Tongue (tissue), 3 donors: ENCODE measurements at places on chromosomes 2 and 18.

- peak; percentile 66 for DNase-seq
Observed at GRCh38 chr2:37689751-37690150, 18.3 kb upstream of the CDC42EP3 start.

DNA sequence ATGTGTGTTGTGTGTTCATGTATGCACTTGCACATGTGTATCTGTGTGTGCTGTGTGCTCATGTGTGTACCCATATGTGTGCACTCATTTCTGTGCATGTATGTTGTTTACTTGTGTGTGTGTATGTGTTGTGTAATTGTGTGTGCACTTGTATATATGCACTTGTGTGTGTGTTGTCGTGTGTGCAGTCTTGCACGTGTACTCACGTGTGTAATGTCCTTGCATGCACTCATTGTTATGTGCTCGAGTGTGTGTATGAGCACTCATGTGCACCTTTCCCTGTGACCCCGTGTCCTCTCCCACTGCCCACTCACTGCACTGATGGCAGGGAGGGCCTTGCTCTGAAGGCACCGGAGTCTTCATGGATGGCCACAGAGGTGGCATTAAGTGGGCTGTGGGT is 92.0 kb downstream of the SMIM21 start:
- DNase-seq: no peak

GRCh38 chr18:48161191-48161910 is 230.9 kb upstream of the SMAD2 start:
- peak; percentile 92 for DNase-seq

- DNase-seq: peak; percentile 81
Observed at GRCh38 chr2:25161055-25161781, 7.2 kb downstream of the POMC start.

DNA sequence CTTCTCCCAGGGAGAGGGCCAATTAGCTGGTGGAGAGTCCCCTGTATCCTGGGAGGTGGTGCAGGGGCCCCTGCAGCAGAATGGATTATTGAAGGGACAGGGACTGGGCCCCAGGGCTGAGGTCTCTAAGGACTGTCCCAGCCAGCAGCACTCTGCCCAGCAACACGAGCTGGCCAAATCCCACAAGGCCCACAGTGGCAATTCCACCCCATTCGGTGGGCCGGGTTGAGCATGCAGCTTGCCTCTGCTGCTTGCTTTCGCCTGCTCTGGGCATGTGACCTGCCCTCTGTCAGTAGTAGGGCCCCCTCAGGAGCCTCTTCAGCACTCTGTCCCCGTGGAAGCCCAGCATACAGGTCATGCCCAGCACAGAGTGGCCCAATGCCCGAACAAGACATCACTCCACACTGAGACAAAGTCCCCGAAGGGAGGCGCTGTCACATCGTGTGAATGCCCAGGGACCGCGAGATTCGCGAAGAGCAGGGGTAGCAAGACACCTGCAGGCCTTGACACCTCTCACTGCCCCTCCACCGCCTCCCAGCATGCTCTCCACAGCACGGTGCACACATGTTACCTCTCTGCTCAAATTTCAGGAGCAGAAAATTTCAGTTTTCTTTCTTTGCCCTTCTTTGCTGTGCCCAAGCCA is 65.4 kb downstream of the CRACDL start:
- no peak for DNase-seq

DNA sequence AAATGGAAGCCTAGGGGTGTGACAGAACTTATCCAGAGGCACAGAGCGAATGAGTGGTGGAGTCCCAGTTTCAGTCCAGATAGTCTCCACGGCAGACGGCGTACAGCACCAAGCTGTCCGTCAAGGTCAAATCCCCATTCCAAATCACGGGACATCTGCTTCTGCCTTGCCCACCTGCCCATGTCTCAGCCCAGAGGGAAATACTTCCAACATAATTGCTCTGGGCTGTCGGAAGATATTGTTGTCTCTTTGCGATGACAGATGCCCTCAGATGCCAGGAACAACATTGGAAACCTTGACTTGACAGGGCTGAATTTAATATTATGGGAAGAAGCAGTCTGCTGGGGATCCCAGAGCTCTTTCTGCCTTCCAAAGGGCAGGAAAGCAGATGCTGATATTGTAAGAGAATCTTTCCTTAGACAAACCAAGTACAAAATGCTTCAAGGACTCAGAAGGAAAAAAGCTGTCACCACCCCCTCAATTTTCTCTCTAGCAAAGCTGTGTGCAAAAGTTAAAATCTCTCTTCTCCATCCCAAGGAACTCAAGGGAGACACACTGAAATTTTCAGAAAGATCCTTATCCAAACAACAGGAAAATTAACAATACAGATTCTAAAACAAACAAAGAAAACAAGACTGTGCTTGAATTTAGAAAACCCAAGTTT is 364.0 kb downstream of the LRATD1 start:
- no peak for DNase-seq

- DNase-seq: peak; percentile 10
Observed at GRCh38 chr2:181952404-181953226, 33.0 kb upstream of the PPP1R1C start.

DNA sequence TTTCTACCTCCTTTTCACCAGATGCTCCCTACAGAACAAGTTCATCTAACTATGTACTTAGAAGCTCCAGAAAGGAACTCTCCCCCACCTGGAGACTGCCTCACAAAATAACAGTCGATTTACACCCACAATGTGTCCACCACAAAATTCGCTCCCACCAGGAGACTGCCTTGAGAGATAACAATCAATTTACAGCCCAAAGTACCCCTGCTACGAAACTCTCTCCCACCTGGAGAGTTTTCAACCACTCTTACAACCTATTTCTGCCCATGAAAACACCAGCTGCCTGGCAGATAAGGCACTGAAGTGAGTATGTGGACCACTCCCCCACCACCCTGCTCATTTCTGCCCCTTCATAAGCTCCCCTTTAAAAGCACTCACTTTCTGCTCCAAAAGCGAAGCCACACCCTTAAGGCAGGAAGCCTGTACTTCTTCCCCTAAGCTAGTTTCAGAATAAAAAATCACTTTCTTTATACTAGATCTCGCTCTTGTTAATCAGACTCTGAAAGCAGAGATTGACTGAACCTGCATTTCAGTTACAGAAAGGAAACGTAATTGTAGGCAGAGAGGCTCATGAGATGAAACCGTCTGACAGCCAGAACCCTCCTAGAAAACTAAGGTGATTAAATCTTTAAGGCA is 94.4 kb upstream of the RBBP8 start:
- DNase-seq: no peak

DNA sequence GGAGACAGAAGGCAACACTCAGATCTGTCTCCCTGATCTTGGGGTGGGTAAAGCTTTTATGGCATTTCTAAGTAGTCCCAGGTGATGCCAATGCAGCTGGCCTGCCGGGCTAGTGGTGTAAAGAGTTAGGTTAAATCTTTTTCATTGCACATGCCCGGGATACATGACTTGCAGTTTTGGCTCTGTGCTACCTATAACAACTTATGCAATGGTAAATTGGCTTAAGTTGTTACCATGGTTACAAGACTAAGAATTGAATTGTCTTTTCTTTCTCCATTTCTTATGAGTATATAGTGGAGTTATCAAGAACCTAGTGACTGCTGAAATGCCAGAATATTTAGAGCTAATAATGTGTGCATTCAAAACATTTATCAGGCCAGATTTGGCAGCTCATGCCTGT is 5.3 kb upstream of the FAM110C start:
- DNase-seq: no peak

- no peak for DNase-seq
Observed at GRCh38 chr2:16011621-16011960, 71.2 kb downstream of the MYCN start.

GRCh38 chr2:209771474-209772289 is at the start of gene UNC80:
Gene UNC80 (plus strand): TSS chr2:209771832. CDS start chr2:209772073, 241 bp downstream.
- peak; percentile 92 for DNase-seq

GRCh38 chr18:34591920-34592444 is 118.1 kb upstream of the DTNA start:
- peak; percentile 85 for DNase-seq

- peak; percentile 22 for DNase-seq
Observed at GRCh38 chr18:3916082-3916481, 466.1 kb downstream of the TGIF1 start.

DNA sequence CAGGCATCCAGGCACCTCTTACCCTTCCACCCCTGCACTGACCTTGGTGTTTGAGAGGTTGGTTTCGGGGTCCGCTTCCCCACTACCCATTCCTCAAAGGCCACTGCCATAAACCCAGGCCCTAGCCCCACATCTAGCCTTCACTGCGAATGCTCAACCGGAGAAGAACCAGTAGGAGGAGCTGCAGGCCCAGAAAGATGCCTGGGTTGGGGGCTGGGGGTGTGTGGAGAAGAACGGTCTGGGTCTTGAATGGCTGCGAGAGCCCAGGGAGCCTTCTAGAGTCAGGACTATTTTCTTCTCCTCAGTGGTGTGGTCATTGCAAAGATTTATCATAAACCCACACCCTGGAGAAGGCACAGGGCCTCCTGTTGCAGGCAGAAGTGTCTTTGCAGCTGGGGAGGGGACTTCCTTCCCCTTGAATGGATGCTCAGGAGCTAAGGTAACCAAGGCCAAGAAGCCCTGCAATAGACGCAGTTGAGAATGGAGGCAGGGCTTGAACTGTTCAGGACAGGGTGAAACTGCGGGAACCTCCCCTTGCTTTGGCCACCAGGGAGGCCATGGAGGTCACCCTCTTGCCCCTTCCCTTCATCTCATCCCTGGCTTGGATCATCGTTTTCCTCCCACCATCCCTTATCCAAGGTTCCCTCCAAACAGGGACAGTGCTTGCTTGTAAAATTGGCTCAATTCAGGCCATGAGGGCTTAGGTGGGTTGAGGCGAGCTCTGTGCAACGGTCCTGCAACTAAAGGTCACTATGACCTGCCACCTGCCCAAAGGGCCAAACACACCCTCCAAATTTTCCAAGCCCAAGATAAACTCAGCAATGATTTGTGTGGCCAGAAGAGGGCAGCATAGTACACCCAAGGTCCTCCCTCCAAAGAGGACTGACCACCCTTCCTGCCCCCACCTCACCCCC is 20.9 kb downstream of the THNSL2 start:
- peak; percentile 74 for DNase-seq
